ENCODE measurements at places on chromosomes 4 and X.
A peak's percentile ranks its signal among the peaks of the same experiment; 100 is the strongest.

DNA sequence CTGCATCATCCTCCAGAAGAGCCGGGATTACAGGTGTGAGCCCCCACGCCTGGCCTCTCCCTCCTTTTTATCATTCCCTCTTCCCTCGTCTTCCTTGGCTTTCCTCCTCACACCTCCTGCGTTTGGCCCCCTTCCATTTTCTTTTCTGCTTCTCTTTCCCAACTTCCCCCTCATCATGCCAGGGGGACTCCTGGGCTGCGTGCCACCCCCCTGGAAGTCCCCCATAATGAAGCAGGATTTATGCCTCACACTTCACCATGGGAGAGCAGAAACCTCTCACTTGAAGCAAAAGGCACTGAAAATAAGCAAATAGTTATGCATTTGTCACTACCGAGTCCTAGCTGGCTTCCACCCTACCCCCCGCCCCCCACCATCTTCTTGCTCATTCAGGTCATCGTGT lies 7.9 kb downstream of the TKTL1 start:
- DNase-seq: no peak

DNA sequence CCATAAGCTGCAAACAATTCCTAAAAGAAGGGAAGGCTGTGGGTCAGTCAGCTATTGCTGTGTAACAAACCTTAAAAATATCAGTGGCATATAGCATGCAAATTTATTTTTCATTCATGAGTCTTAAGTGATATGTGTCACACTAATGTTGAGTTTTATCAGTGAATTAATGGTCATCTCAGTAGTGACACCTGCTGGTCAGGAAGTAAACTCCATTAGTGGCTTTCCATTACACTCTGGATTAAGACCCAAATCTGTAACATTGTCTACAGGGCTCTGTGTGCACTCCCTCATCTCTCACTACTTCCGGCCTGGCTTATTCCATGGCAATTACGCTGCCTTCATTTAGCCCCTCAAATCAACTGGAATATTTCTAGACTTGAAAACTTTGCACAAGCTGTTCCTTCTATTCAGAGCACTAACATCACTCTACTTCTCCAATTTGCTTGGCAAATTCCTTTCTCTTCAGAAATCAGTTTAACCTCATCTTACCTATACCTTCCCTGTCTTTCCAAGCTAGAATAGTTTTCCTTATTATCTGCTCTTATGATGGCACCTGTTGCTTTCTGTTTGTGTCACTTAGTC lies 217.3 kb upstream of the TAPT1 start:
- DNase-seq: no peak

GRCh38 chrX:22163326-22163725 lies 109.4 kb upstream of the CBLL2 start:
- DNase-seq: no peak

GRCh38 chrX:85024562-85024961 lies 20.9 kb downstream of the APOOL start:
- DNase-seq: no peak

DNA sequence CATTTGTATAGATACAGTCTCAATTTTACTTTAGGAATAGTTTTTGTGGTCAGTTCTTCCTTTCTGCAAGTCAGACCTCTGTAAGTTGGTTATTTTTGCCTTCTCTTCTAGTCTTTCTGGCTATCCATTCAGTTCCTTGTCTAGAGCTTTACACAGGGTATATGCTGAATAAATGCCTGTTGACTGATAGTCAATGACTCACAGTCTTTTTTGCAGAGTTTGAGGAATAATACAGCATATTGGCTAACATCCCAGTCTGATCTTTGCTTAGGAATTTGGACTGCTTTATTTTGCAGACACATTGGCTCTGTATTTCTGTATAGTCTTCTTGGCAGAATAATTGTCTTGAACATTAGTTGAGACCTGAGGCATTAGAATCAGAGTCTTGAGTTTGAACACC lies 132.4 kb downstream of the MAGEC1 start:
- no peak for DNase-seq

- no peak for DNase-seq
Measured at GRCh38 chr4:109410776-109411175, 22.8 kb upstream of the SEC24B start.

DNA sequence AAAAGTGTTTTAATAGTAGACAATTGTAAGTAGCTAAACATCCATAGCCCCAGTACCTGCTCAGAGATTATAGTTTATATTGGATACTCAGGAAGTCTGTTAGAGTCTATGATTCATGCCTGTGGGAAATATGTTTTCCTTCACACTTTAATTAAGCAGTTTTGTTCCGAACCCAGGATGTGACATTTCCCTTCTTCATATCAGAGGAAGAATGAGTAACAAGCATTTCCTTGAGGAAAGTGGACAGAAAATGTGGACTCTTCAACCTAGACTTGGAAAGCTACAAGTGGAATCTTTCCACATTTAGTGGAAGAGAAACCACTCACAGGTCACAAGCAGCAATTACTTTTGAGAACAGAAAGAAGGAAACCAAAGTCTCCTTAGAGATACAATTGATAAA lies 419.4 kb downstream of the C4orf33 start:
- DNase-seq: no peak

GRCh38 chr4:42642101-42642797 lies 14.7 kb downstream of the ATP8A1 start:
- DNase-seq: no peak

DNA sequence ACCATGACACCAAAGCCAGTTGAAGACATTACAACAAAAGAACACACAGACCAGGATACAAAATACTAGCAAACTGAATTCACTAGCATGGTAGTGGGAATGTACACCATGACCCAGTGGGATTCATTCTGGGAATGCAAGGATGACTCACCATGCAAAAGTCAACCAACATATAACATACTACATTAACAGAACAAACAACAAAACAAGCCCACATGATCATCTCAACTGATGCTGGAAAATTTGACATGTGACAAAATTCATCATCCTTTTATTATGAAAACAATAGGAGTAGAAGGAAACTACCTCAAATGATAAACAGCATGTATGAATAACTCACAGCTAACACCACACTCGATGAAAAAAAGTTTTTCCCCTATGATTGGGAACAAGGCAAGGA lies 190.2 kb downstream of the DCLK2 start:
- DNase-seq: no peak

GRCh38 chr4:3869174-3869572 lies 103.0 kb downstream of the ADRA2C start:
- peak; percentile 2 for DNase-seq

- DNase-seq: no peak
Measured at GRCh38 chr4:577499-578450, 1.7 kb upstream of the TMEM271 start.

DNA sequence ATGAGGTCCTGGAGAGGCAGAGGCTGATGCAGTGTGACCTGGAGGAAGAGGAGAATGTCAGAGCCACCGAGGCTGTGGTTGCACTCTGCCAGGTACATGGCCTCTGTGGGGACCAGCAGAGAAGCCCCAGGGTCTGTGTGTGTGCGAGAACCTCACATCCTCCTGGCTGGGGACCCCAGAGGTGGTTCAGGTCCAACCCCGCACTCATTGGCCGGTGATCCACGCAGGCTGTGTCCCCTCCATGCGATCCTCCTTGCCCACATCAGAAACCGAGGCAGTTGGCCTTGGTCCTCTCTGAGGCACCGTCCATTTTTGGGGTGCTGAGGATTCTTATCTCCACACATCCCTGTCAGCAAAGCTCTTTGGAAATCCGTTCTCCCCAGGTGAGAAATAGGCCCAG lies 45.3 kb downstream of the EVC start:
- no peak for DNase-seq

GRCh38 chr4:136078976-136079375 lies 1453.3 kb downstream of the PCDH18 start:
- no peak for DNase-seq

DNA sequence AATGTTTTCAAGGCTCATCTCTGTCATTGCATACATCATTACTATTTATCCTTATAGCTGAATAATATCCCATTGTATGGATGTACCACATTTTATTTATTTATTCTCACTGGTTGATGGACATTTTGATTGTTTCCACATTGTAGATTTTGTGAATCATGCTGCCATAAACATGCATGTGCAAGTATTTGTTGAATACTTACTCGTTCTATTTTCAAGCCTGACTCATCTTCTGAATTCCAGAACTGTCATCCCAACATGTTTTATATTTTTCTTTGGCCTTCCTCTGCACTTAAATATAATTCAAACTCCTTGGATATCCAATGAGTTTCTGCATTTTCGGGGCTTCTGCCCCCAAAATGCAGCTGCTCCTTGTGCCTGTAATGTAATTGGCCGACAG lies 77.6 kb downstream of the MXRA5 start:
- no peak for DNase-seq

- DNase-seq: no peak
Measured at GRCh38 chr4:165814256-165815020, 58.6 kb upstream of the TLL1 start.

GRCh38 chrX:147846676-147847075 lies 65.0 kb upstream of the FMR1 start:
- DNase-seq: no peak

DNA sequence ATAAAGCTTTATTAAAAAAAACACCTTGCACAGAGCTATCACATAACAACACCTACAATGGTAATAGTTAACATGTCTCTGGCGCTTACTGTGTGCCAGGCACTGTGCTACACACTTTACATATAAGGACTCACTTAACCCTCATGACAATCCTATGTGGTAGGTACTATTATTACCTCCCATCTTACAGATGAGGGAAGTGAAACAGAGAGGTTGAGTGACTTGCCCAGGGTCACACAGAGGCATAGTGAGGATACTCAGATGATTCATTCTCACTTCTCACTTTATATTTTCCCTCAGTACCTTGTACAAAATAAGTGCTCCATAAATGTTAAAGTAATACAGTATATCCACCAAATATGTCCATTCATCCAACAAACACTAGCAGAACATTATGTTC lies 43.4 kb upstream of the IQSEC2 start:
- DNase-seq: no peak

GRCh38 chr4:116118221-116118620 lies 967.2 kb downstream of the TRAM1L1 start:
- DNase-seq: no peak

DNA sequence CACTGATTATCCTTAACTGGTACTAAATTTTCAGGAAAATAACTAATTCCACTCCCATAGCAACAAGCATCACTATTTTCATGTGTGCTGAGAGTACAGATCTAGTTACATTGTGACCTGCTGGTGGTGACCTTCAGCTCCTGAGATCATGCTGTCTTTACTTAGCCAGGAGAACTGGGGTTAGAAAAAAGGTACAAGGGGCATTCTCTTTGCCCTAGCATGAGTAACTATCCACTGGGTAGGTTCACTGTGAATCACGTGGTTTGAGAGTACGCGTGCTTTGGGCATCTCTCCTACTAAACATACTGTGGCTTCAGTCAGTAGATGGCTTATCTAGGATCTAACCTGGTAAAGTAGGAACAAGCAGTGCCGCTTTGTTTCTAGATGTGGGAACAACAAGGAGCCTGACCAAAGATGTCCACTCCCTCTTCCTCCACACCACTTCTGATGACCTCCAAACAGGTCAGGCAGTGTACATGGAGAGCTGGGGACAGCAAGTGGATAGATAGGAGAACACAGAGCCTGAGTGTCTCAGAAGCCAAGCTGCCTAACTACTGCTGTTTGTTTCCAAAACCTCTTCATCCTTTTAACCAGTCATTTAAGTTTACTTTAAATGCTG lies 90.2 kb downstream of the CBR4 start:
- DNase-seq: no peak

- peak; percentile 78 for DNase-seq
Measured at GRCh38 chr4:26753617-26754016, 107.0 kb upstream of the STIM2 start.

DNA sequence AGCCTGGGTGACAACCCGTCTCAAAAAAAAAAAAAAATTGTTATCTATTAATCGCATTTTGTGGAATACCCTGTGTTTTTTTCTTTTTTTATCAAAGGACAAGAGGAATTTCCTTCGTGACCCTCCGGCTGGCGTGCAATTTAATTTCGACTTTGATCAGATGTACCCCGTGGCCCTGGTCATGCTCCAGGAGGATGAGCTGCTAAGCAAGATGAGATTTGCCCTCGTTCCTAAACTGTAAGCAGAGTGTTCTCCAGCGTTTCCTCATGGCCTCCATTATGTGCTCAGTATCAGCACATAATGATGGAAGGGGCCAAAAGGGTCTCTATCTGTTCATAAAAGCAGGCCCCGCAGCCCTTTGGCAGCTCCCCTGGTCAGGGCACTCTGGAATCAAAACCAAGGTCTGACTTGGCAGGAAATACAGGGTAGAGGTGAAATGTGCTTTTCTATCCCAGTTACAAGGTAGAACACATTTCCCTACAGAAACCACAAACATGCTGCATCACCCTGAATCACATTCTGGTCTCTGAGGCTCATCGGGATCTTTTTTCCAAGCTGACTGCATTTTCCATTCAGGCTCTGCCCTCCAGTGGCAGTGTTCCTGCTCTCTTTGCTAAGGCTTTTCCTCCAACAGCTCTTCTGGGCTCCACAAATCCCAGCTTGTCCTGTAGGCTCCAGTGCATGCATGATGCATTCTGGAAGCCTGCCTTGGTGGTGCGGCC lies 24.4 kb downstream of the SYAP1 start:
- no peak for DNase-seq

- DNase-seq: no peak
Measured at GRCh38 chr4:150173432-150173861, 95.2 kb downstream of the DCLK2 start.

DNA sequence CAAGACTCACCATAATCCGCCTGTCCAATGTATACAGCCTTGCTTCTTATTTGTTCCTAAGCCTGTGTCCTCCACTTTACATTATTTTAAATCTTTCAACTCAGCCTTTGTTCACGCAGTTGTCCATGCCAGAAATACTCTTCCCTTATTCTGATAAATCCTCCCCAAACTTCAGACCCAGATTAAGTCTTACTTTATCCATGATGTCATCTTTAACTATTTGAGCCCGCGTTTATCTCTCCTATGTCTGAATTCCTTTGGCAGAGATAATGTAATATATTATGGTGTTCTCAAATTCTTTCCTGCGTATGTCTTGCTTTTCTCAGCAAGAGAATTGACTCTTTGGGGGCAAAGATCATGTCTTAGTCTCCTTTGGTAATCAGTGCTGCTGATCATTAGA lies 129.6 kb downstream of the LUZP4 start:
- DNase-seq: no peak

GRCh38 chrX:134173541-134174272 lies 63.3 kb upstream of the CCDC160 start:
- no peak for DNase-seq

GRCh38 chr4:75126058-75126457 lies 193.1 kb downstream of the PARM1 start:
- no peak for DNase-seq

GRCh38 chrX:530726-531610 lies 99.6 kb upstream of the SHOX start:
- DNase-seq: no peak

All from right forelimb (tissue), 1 donor.